ENCODE measurements at places on chromosomes 6 and 20.

DNA sequence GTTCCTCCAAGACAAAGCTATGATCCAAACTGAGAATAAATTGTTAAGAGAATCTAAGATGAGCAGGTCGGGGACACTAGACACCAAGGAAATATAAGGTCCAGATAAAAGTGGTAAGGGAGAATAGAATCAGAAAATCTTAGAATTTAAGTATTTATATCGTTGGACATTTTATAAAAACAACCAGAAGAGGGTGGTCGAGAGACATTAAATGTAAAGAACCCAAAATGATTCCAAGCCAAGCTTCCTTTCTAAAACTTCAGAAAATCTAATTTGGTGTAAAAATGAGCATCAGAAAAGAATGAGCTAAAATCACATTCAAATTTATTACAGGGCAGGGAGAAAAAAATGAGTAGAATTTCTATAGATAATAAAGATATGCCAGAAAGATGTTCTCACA, 97.8 kb upstream of the OGFRL1 start:
- no peak for DNase-seq

GRCh38 chr20:32642257-32643046, 31.3 kb downstream of the C20orf203 start:
- DNase-seq, result no peak

DNA sequence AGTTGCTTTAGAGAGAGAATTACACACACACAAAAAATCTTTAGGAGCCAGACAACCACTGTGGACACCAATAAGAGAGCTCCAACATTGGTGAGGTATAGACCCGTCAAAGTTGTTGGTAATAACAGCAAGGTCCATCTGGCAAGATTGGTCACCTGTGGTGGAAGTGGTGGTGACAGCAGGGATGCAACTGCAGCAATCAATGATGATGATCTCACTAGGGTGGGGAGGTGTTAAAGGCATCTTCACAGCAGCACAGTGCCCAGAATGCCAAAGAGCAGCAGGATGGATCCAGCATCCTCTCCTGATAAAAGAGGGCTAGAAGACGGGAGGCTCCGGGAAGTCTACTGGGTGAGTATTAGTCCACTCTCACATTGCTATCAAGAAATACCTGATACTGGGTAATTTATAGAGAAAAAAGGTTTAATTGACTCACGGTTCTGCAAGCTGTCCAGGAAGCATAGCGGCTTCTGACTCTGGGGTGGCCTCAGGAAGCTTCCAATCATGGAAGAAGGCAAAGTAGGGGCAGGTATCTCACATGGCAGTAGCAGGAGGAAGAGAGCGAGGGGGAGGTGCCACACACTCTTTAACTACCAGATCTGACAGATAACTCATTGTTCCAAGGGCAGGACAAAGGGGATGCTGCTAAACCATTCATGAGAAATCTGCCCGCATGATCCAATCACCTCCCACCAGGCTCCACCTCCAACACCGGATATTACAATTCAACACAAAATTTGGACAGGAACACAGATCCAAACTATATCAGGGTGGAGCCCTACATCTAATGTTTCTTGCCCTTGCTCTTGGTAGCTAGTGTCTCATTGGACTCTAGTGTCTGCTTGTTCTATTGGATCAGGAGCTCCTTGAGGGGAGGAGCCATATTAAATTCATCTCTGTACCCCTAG, 48.9 kb downstream of the KLHL31 start:
- DNase-seq, result no peak

GRCh38 chr6:113971741-113972140, 793 bp upstream of the HDAC2 start:
- DNase-seq, result no peak

DNA sequence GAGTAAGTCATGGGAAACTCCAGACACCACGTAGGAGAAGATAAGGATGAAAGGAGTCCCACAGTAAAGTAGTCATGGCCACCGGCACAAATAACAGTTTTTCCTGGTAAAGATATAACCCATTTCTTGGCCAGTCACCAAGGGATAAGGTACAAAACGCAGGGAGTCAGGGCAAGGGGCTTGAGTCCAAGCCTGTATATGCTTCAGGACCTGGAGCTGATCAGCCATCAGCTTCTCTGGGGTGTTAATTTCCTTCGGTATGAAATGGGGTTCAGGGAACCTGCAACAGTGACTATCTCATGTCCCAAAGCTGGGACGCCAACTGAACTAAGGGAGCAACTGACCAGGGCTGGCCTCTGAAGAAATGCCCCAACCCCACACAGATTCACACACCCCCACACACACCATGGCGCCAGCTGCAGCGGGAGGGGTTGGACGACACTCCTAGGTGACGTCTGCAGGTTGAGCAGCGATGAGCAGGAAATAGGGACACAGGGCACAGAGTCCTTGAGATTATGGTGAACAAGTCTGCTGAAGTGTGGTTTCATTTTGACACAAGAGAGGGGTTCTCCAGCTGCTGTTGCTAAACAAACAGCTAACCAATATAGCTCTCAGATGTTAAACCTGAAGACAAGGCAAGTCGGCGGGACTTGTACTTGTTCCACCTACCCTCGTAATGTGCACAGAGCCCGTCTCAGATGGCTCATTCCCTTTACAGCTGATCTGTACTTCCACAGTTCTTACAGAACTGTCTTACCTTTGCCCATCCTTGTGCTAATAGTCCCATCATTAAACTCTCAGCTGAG, 7.4 kb upstream of the ADTRP start:
- no peak for DNase-seq

DNA sequence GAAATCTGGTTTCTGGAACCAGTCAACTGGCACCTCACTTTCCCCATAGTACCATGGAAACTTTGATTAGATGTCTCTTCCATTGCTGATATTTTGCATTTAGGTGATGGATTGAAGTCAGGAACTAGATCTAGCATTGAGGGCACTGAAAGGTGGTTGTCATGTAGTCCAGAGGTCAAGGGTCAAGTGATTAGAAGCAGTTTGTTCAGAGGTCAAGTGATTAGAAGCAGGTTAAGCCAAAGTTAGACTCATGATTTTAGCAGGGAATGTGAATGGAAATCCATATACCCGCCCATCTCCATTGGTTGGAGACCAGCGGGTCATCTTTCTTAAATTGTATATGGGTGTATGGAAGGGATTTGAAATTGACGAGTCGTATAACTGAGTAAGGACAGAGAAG, 51.2 kb downstream of the CBFA2T2 start:
- DNase-seq, result no peak

DNA sequence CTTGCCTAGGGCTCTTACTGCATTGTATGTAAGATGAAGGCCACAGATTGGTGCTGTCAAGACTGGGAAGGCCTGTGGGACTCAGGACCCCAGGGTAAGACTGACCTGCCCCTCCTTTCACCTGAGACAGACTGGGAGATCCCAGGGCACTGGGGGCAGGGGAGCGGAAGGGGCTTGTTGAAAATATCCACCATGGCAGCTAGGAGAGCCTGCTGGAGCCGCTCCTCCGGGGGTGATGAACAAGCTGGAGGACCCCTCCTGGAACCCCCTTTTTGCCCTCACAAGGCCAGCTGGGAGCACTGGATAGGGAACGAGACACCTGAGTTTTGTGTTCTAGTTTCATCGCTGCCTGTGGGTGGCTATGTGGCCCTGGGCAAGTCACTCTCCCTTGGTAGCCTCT, 9.2 kb upstream of the SDCBP2 start:
- DNase-seq, result no peak
